ENCODE measurements at places on chromosomes 4 and X. TPM values are rescaled to one million over a fixed set of nuclear protein-coding genes. Genes with fewer than 3 reads are reported as not detected.

DNA sequence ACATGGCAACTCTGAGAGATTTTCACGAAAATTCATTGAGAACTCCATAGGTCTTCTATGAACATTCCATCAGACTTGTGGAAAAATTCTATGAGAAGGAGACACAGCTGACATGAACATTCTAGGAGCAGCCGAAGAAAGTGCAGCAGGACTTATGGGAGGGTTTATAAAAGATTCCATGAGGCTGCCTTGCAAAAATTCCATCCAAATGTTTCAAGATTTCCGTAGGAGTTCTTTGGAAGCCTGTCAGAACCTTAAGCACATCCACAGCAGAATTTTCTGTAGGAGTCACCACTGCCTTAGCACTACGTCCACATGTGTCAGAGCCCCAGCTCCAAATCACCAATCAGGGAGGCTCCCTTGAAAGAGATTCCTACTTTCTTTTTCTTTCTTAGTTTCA, 67.0 kb upstream of the MSX1 start:
- DNase-seq = no peak

- DNase-seq = no peak
Measured at GRCh38 chr4:68953056-68953596, 1.5 kb upstream of the UGT2A3 start.

GRCh38 chrX:115940888-115941332, 229.6 kb upstream of the AGTR2 start:
- DNase-seq = no peak

DNA sequence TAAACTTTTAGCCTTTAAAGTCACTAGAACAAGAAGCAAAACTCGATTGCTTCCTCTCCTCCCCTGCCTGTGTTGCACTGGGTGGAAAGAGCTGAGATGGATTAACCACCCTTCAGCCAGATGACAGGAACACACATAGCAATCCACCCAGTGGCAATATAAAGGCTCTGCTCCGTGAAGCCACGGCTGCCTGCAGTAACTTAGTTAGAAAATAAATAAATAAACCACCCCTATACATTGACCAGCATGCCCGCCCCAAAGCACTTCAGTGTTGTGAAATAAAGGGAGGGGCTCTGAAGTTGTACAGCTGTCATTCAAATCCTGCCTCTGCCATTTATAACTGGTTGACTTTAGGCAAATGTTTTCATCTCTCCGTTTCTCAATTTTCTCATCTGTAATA, 217.1 kb upstream of the LDB2 start:
- no peak for DNase-seq

GRCh38 chr4:87232216-87232615, 11.8 kb upstream of the KLHL8 start:
- no peak for DNase-seq

DNA sequence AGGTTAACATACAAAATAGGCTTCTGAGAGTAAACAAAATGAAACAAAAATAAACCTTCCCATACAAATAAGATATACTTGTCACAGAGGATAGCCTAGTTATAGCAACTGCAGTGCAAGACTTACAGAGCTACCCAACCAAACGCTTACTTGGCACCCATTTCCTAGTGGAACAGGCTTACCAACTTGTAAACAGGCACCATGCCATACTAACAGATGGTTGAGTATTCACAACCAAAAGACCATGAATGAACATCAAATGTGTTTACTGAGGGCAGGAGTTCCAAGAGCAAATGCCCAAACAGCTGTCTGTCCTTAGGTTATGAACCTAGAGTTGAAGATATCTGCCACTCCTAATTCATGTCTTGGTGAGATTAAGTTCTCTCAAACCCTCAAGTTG, 2629.2 kb downstream of the PCDH7 start:
- no peak for DNase-seq

DNA sequence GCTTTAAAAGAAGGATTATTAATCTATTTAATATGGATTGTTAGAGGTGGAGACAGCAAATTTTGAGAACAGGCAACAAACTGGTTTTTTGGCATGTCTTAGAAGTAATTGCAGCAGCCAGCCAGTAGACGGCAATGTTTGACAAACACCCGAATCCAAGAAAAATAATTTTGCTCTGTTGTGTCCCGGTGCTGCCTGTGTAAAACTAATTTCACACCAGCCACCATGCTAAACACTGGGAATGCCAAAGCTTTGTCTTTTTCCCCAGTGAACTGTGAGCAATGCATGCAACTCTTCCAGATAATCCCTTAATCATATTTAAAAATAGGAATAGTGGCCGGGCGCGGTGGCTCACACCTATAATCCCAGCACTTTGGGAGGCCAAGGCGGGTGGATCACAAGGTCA, 25.9 kb downstream of the SMIM31 start:
- DNase-seq = no peak

DNA sequence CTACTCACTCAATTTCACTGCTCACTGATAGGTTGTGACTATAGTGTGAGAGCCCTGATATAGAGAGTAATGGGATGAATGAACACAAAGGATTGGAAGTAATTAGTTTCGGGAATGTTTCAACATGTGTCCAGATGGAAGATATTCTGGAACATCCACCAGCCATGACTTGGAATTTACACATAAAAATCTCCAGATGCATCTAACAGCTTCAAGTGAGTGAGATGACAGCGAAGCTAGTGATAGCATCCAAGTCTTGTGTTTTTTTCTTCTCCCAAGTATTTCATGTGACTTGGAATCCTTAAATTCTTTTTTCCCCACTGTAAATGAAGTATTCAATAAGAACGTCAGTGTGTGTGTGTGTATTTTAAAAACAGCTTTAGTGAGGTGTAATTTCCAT, 82.1 kb downstream of the CLDN34 start:
- DNase-seq = no peak

GRCh38 chr4:85672116-85672515, 197.2 kb downstream of the ARHGAP24 start:
- no peak for DNase-seq

DNA sequence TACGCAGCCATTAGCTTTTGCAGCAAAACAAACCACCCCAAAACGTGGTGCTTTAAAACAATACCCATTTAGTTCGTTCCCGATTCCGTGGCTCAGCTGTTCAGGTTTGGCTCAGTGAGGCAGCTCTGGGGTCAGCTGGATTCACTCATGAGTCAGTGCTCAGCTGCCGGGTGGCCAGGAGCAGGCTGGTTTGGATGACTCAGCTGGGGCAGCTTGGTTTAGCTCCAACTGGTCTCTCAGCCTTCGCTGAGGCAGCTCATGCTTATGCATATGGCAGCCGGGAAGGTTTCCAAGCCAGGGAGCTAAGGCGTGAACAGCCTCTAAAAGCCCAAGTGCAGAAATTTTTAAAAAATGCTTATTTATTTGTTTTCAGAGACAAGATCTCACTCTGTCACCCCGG, 13.3 kb upstream of the CD99 start:
- DNase-seq = peak; percentile 55

- no peak for DNase-seq
Measured at GRCh38 chr4:119785963-119786362, 157.4 kb upstream of the PDE5A start.

DNA sequence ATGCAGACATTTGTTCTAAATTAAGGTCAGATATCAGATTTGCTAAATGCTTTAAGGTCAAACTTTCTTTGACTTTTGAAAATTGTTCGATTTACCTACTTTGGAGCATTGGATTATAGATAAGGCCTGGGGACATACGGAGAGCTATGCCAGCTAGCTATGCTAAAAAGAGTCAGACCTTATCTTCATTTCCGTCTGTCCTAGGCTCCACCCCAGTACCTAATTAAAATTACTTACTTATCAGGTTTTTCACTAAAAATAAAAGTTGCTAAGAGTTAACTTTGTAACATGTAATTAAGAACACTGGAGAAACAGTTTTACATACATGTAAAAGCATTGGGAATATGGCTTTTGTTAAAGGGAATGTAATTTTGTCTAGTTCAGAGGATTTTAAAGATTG, 7.1 kb upstream of the TMEM35A start:
- no peak for DNase-seq

DNA sequence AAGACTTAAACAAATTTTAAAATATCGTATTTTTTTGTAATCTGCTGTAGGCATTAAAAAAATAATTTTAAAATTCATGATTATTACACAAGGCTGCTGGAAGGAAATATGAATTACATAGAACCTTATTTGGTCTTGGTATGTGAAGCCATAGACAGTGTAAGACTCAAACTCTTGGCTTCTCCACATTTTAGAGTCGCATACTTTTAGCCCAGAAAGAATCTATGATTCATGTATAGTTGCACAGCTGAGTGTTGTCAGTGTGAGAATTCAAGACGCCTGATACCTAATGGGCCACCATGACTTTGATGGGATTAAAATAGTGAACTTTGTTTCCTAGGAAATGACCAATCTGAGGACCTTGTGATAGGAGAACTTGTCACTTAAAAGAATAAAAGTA, 1.4 kb downstream of the INTU start:
- DNase-seq = no peak

GRCh38 chrX:45322820-45323219, 122.1 kb upstream of the DIPK2B start:
- no peak for DNase-seq

The MGAT4D gene
- not detected for total RNA-seq

The EGF gene
- 3.5 TPM for total RNA-seq

The NXF2B gene
- 1.0 TPM for total RNA-seq

All from lower lobe of right lung (tissue), 2 donors.